CD4-positive, alpha-beta T cell treated with Interleukin-21 for 1 hour (primary cell): ENCODE measurements at places on chromosomes 3 and 15.

DNA sequence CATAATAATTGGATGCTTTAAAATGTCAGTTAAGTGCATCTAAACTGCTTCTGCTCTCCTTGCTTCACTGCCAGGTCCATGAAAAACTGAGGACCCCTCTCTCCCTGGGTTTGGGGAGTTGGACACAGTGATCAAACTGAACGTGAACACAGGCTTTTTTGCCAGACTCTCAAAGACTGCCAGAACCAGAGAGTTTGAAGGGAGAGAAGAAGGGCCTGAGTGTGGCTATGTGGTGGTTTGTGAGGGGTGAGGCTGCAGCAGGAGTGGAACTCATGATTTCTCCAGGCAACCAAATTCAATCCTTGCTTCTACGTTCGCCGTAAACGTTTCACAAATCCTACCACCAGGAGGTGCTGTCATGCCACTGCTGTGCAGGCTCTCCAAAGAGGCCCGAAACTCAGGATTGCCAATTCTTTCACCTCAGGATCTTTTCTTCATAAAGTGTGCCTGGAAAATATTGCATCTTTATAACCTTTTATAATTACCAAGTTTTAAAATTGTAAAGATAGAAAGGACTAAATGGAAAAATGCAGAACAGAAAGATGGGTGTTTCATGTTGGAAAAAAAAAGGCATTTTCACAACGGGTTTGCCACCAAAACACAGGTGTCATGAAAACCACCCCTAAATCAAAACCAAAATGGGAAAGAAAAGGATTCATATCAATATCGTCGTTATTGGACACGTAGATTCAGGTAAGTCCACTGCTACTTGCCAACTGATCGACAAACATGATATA, 19.7 kb downstream of the TM4SF4 start:
- peak; percentile 26 for DNase-seq

DNA sequence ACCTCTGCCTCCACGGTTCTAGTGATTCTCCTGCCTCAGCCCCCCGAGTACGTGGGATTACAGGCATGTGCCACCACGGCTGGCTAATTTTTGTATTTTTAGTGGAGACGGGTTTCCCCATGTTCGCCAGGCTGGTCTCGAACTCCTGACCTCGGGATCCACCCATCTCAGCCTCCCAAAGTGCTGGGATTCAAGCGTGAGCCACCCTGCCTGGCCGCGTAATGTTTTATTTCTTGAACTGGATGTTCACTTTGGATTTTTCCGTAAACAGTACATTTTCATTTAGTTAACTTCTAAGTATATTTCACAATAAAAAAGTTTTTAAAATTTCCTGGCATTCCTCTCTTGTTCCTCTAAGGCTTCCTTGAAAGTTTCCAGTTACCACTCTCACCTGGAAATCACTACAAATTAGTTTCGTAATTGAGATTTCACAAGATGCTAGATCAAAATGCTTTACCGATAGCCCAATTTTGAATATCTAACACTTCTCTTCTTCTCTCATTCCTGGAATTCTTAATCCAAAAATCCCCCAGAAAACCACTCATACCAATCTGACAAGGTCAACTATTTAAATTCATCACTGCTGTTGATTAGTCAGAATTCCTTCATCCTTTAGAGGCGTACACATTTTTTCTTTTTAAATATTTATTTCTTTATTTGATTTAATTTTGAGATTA, 44.7 kb upstream of the INO80 start:
- DNase-seq, result no peak

DNA sequence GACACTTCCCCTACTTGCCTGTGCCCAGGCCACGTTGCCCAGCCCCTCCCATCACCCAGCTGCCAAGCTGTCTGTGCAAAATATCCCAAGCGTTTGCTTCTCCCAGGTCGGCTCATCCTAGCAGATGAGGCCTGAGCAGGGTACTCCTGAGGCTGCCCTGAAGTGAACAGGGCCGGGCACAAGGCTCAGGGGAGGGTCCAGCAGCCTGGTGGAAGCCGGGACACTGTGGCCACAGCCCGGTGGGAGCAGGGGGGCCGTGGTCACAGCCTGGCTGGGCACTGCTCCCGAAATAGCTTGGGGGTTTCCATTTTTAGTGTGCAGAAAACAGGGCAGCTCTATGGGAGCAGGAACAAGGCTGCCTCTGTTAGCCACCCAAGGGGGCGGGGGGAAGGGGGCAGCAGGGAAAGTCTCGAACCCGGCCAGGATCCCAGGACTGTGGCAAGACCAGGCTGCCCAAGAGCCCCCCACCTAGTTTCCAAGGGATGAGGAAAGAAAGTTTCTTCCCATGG, 3.4 kb downstream of the PLXNB1 start:
- no peak for DNase-seq

DNA sequence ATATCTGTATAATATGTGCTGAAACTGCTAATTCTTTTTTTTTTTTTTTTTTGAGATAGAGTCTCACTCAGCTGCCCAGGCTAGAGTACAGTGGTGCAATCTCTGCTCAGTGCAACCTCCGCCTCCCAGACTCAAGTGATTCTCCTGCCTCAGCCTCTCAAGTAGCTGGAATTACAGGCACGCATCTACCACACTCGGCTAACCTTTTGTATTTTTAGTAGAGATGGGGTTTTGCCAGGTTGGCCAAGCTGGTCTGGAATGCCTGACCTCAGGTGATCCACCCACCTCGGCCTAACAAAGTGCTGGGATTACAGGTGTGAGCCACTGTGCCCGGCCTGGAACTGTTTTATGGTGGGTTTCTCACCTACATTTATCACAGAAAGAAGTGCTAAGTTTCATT, 307.8 kb upstream of the STT3B start:
- DNase-seq, result no peak

GRCh38 chr15:27506752-27507151, 535.8 kb downstream of the GABRG3 start:
- no peak for DNase-seq

DNA sequence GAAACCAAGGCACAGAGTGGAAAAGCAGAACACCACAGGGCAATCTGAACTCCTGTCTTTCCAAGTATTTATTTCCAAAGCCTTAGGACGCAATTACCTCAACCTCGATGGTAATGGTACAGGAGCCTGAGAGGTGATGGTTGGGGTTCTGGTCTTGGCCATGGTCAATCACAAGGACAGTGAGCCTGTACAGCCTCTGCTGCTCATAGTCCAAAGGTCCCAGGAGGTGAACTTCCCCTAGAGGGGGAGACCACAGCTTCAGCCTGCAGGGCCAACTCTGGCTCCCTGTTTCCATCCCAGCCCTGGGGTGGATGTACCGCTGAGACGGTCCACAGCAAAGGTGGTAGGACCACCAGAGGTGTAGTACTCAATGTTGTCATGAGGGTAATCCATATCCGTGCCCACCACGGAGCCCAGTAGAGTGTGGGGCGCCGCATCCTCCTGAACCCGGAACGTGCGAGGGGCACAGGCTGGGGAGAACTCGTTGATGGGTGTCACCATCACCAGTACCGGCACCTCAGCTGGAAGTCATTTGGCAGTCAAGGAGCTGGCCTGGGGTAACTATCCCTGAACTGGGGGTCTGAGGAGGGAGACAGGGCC, 6.1 kb downstream of the CDHR4 start:
- no peak for DNase-seq

- DNase-seq, result peak; percentile 92
Observed at GRCh38 chr3:169771497-169772304, 1.5 kb upstream of the MYNN start.

DNA sequence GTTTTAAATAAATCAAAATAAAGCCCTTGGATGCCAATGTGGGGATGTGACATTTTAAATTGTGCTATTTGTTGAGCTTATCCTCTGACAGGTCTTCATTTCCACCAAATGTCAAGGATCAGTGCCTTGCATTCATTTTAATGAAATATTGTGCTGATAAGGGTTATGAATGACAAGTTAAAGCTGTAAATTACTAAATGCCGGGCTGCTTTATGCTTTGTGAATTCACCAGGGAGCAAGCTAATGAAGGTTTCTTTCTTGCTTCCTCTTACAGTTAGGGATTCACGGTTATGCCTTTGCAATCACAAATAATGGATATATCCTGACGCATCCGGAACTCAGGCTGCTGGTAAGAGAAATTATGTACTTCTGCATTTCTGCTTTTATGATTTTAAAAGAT, 81.7 kb downstream of the LRTM1 start:
- DNase-seq, result no peak

DNA sequence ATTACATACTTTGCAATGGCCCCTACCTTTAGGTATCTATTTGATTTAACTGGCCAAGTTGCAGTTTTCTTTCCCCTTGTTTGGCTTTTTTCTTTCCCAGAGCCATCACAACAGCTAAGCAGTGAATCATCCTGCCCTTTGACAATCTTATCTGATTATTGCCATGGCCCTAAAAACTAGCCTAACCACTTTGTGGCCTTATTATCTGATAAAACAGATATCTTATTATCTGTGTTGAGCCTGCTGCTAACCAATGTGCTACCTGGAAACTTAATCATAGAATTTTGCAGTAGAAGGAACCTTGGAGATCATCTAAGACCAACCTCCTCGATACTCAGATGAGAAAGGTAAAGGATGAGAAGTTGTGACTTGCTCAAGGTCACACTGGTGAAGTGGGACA, 37.1 kb downstream of the EIF4E3 start:
- DNase-seq, result no peak

- peak; percentile 34 for DNase-seq
Observed at GRCh38 chr3:119627461-119627860, 29.8 kb downstream of the PLA1A start.

- DNase-seq, result no peak
Observed at GRCh38 chr3:173869766-173870165, 472.2 kb downstream of the NLGN1 start.

DNA sequence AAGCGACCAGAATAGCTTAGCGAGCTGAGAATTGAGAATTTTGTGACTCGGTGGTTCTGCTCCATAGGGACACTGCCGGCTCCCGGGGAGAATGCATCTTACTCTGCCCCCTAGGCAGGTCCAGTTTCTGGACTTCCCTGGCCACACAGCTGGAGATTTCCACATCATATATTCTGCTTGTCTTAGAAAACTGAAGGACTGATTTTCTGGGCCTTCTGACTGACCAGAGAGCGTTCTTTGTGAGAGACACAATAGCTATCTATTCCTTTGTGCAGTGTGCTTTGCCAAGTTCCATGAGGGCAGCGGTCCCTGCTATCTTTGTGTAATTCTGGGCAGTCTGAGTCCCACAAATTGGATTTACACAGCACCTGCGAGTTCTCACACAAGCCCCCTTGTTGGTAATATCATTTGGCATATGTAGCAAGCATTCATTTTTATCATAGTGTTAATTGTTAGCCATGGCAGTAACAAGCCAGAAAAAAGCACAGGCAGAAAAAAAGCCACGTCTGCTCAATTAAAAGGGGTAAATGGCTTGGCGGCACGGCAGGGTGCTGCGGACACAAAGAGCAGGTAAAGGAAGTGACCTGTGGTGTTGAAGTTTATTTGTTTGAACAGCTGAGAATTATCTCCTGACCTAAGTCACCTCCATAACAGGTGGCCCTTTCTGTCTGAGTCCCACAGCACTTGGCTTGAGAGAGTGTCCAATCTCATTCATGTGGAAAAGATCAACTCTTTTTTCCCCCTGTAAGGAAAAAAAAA, 688.7 kb downstream of the TUSC7 start:
- DNase-seq, result no peak

DNA sequence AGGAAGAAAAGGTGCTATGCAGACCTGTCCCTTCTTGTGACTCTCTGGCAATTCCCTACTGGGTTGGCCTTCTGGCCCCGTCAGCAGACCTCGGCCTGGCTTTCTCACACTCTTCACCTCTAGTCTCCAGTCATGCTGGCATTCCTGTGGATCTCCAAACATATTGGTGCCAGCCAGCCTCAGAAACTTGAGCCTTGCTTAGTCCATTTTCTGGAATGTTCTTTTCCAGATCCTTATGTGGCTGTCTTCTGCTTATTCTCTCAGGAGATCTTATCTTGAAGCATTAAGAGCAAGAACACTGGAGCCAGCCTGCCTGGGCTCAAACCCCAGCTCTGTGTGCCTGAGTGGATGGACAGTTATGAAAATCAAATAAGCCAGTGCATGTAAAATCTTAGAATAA, 88.2 kb upstream of the NTRK3 start:
- no peak for DNase-seq

GRCh38 chr3:122366379-122366749, 16.7 kb downstream of the MIX23 start:
- no peak for DNase-seq

DNA sequence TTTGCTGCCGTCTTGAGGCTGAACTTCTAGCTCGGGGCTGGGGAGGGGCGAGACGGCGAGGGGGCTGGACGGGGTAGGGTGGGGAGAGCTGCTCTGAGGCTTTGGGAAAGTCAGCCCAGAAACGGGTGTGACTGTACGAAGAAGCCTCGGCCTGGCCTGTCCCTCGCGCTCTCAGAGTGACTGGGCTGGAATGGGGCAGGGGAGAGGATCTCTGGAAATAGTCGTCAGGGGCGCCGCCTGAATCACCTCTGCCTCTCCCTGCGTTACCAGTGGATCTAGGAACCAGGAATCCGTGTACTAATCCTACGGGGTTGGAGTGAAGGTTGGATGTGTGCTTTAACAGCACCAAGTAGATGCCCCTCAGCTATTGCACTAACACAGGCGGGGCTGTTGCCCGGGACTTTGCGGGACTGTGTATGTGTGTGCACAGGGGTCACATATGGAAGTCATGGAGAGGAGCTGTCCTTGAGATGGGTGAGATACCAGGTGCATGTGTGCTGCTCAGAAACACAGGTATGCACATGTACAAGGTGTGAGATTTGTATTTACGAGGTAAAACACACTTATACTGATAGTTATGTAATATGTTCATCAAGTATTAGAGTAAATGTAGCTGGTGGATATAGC, 591 bp downstream of the FOXL2NB start:
- DNase-seq, result no peak

GRCh38 chr3:129829640-129830039, 63.9 kb downstream of the TMCC1 start:
- DNase-seq, result peak; percentile 52

- no peak for DNase-seq
Observed at GRCh38 chr3:33152363-33153360, 38.8 kb downstream of the CRTAP start.

- DNase-seq, result no peak
Observed at GRCh38 chr15:65916041-65916663, 46.9 kb downstream of the RAB11A start.

DNA sequence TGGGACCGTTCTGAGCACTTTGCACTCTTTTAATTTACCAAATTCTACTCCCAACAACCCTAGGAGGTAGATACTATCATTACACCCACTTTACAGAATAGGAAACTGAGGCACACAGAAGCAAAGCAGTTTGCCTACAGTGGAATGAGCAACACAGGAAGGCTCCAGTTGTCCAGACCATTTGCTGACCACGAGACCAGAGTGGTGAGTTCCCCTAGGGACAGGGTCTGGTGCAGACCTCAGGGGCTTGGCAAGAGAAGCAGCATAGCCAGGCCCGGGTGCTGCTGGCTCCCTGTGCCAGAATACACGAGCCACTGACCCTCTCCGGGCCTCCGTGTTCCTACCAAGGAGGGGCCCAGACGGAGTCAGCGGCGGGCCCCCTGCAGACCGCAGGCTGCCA, 26.5 kb downstream of the PLXND1 start:
- no peak for DNase-seq
